ENCODE measurements at places on chromosomes 3 and 15. TPM values are rescaled to one million over a fixed set of nuclear protein-coding genes. Genes with fewer than 3 reads are reported as not detected.

- H3K4me1 ChIP-seq: no peaks in the 10 kb centered on the region
- DNase-seq: no peak
- no peaks in the 10 kb centered on the region for H3K36me3 ChIP-seq
Observed at GRCh38 chr15:78604420-78604819, 16.4 kb downstream of the CHRNA3 start.

GRCh38 chr3:58190291-58190690, 20.5 kb downstream of the DNASE1L3 start:
- no peak overlapping the region for H3K27ac ChIP-seq
- no peaks in the 10 kb centered on the region for H3K36me3 ChIP-seq
- DNase-seq: no peak

Gene DPPA2
- total RNA-seq: 10.2 TPM

- H3K4me1 ChIP-seq: peaks cover 4% of the 10 kb centered on the region
- no peaks in the 10 kb centered on the region for H3K36me3 ChIP-seq
- H3K27ac ChIP-seq: no peak overlapping the region
- no peak for DNase-seq
- no peak overlapping the region for H3K4me3 ChIP-seq
Observed at GRCh38 chr15:64808785-64809453, 16.5 kb downstream of the PIF1 start.

DNA sequence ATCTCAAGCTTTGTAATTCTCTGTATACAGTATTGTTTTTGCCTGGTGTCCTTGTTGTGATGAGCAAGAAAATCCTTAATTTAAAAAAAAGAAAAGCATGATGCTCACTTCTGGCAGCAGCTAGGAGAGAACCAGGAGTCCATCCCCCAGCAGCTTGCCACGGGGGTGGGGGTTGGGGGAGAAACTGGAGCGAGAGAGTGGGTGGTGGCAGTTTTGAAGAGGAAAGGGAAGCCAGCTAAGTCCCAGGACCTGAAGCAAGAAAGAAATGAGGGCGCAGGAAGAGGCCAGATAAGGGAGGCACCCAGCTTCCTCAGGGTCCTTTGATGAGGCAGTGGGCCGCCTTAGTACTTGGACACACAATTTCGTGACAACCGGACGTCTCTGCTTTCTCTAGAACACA, 23.5 kb downstream of the CHAC1 start:
- no peaks in the 10 kb centered on the region for H3K27me3 ChIP-seq
- no peak for DNase-seq
- H3K4me1 ChIP-seq: no peaks in the 10 kb centered on the region
- H3K4me3 ChIP-seq: no peak overlapping the region
- no peaks in the 10 kb centered on the region for H3K36me3 ChIP-seq
- H3K27ac ChIP-seq: no peak overlapping the region

- no peak for DNase-seq
- no peaks in the 10 kb centered on the region for H3K4me1 ChIP-seq
- H3K4me3 ChIP-seq: no peak overlapping the region
- no peaks in the 10 kb centered on the region for H3K36me3 ChIP-seq
Observed at GRCh38 chr3:59783468-59783988, 733.7 kb upstream of the CFAP20DC start.

- no peaks in the 10 kb centered on the region for H3K27me3 ChIP-seq
- DNase-seq: no peak
- H3K27ac ChIP-seq: no peak overlapping the region
- H3K4me1 ChIP-seq: no peaks in the 10 kb centered on the region
- H3K4me3 ChIP-seq: no peak overlapping the region
- no peaks in the 10 kb centered on the region for H3K36me3 ChIP-seq
Observed at GRCh38 chr3:118488732-118489131, 545.9 kb downstream of the IGSF11 start.

DNA sequence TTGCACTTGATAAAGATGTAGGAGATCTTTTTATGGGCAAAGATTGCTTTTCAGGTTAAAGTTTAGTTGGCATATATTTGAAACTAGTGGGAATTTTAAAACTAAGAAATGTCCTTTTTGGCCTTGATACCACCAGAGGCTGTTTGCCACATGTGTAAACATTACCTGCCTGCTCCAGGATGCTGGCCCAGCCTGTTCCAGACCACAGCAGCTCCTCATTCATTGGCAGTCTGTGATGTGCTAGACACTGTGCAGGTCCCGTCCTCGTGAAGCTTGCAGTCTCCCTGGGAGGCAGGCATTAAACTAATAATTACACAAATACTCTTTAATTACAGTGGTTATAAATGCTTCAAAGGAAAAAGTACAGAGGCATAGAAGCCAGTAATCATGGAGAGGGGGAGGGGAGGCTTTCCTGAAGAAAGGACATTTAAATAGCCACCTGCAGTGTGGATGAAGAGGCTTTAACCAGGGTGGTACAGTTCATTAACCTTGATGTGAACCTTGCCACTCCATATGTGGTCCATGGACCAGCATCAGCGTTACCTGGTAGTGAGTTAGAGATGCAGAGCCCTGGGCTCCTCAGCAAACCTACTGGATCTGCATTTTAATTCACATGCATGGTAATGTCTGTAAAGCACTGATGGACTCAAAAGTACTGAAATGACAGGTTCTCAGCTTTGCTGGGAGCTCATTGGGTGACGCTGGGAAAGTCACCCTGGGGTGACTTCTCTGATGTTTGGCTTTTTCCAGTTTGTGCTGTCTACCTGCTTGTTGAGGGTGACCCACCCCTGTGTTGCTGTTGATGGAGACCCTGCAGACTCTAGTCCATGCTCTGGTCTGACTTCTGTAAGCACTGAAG, 5.3 kb downstream of the ZNF710 start:
- H3K4me3 ChIP-seq: no peak overlapping the region
- no peak overlapping the region for H3K27ac ChIP-seq

GRCh38 chr15:84886211-84886983, 1.9 kb downstream of the SLC28A1 start:
- H3K27ac ChIP-seq: no peak overlapping the region
- H3K4me3 ChIP-seq: no peak overlapping the region
- no peaks in the 10 kb centered on the region for H3K36me3 ChIP-seq
- H3K4me1 ChIP-seq: peaks cover 4% of the 10 kb centered on the region
- H3K27me3 ChIP-seq: no peaks in the 10 kb centered on the region
- DNase-seq: no peak

- no peak for DNase-seq
- no peak overlapping the region for H3K27ac ChIP-seq
- H3K4me1 ChIP-seq: no peaks in the 10 kb centered on the region
- no peak overlapping the region for H3K4me3 ChIP-seq
Observed at GRCh38 chr3:24133436-24133835, 188.3 kb downstream of the NR1D2 start.

Gene MORC1
- total RNA-seq: 16.0 TPM

Gene TRAT1
- 0.25 TPM for total RNA-seq

Gene NME9
- 8.0 TPM for total RNA-seq

- peaks cover 30% of the 10 kb centered on the region for H3K4me1 ChIP-seq
- H3K36me3 ChIP-seq: no peaks in the 10 kb centered on the region
- no peak overlapping the region for H3K4me3 ChIP-seq
- DNase-seq: no peak
- no peaks in the 10 kb centered on the region for H3K27me3 ChIP-seq
Observed at GRCh38 chr15:67185051-67185450, 69.4 kb downstream of the AAGAB start.

Gene ZBTB47
- total RNA-seq: 22.8 TPM

DNA sequence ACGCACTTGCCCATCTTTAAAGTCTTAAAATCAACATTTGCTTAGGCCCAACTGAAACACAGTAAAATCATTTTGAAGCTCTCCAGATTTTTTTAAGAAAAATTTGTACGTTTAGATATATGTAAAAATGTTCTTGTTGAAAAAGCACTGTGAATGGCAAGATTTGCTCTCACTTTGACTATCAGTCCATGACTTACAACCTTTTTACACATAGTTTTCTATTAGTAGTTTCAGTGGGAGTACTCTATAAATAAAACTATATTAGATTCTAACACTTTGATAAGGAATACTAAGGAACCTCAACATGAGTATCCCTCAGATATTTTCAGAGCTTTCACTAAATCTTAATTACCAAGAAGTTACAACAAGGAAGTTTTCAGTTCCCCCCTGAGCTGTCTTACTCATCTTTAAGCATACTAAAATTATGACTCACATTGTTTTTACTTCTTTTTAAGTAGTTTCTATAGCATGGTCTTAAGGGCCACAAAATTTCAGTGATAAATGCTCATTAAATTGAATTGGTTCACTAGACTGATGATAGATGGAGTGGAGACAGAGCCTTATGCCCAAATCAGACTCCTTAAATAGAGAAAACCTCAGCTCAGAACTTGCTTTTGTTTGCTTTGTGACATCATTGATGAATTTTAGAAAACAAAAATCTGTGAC, 31.6 kb upstream of the RAP2B start:
- H3K27ac ChIP-seq: no peak overlapping the region
- H3K4me3 ChIP-seq: no peak overlapping the region
- no peaks in the 10 kb centered on the region for H3K36me3 ChIP-seq
- no peaks in the 10 kb centered on the region for H3K4me1 ChIP-seq
- no peaks in the 10 kb centered on the region for H3K27me3 ChIP-seq

GRCh38 chr3:123789760-123790159, 94.4 kb downstream of the MYLK start:
- no peaks in the 10 kb centered on the region for H3K36me3 ChIP-seq
- H3K27me3 ChIP-seq: no peaks in the 10 kb centered on the region
- H3K4me3 ChIP-seq: no peak overlapping the region
- no peak for DNase-seq
- no peaks in the 10 kb centered on the region for H3K4me1 ChIP-seq

Gene SLC2A2
- total RNA-seq: not detected

DNA sequence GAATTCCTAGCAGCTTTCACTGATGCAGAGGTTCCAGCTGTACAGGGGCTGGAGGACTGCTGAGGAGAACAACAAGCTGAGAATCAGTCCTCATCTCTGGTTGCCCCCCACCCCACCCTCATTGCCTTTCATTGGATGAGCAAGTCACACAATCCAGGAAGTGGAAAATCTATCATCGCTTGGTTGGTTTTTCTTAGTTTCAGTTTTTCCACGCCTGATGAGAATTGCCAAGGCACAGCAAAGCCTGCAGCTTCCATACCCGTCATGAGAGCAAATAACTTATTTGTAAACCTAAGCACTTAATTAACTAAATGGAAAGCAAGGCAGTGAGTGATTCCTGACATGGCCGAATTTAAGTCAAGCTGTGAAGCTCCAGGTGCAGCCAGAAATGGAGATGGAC, 21.4 kb upstream of the LIPC start:
- no peaks in the 10 kb centered on the region for H3K27me3 ChIP-seq
- no peak overlapping the region for H3K4me3 ChIP-seq

Data from testis (tissue), 5 donors.